ENCODE measurements at places on chromosomes 2 and 18. TPM values are rescaled to one million over a fixed set of nuclear protein-coding genes. Genes with fewer than 3 reads are reported as not detected.

Gene NMUR1
- total RNA-seq: 0.41 TPM

Gene FSIP2
- 2.0 TPM for total RNA-seq

Gene C2orf66
- not detected for total RNA-seq

Gene C2orf78
- not detected for total RNA-seq

Gene VPS4B
- 40.8 TPM for total RNA-seq

Gene PREB
- 20.8 TPM for total RNA-seq

Gene GEN1
- 5.3 TPM for total RNA-seq

Gene BAZ2B
- 192 TPM for total RNA-seq

Gene POTEJ
- total RNA-seq: not detected

Gene NEU4
- total RNA-seq: 1.6 TPM

Gene HNRNPLL
- 77.9 TPM for total RNA-seq

Gene LYG2
- total RNA-seq: not detected

Gene ATP6V1B1
- total RNA-seq: not detected

- DNase-seq: no peak
These were observed 123.2 kb downstream of the KCTD1 start for GRCh38 chr18:26425148-26425531.

DNA sequence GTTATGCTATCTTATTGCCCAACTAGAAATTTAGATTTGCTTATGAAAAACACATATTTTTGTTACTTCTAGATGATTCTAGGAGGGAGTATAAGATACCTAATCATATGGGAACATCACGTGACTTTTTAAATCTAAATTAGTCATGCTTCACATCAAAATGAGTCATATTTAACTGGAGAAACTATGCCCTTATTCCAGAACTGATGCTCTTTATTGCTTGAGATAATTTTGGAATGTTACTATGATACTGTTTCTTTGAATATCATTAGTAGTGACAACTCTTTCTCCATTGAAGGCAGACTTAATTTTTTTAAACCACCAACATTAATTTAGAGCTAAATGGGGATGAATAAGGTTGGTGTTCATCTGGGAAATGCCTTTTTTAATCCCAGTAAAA, 19.9 kb upstream of the ELAC1 start:
- DNase-seq: no peak

DNA sequence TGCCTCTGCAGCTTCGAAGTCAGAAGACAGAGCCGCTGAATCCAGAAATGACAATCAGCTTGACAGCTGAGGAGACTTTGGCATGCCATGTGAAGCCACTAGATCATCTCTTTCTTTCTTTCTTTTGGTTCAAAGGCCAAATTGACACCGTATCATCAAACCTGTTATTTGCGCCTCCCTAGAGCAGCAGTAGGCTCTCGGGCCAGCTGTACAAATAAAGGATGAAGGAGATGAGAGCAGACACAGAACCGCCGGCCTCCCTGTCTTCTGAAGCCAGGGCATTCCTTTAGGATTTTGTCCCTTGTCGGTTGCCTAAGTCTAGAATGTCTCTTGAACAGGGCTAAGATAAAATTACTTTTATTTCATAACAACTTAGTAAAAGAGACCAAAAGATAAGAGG, 36.8 kb downstream of the COL4A4 start:
- DNase-seq: no peak

GRCh38 chr2:118801151-118801550, 46.3 kb downstream of the EN1 start:
- no peak for DNase-seq

DNA sequence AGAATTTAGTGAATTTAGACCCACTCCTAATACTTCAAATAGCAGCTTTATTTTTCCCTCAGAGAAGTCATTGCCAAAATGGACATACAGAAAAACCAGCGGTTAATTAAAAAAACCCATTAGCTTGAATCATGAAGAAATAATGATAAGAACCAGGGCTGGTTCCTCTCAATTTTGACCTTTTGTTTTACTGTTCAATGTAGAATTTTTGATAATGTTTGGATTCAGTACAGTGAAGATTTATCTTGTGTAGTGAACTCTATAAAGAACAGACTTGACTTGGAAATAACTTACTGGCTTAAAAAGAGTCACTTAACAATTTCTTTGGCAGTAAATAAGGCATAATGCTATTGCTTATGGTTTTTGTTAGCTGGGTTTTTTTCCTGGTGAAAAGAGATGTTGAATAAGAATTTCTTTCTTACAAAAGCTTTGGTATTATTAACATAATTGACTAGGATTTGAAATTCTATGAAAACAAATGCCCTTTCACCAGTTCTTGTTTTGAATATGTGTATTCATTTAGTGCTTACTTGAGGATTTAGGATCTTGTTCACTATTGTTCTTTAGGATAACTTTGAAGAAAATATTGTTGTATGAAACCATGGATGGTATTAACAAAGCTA, 73.4 kb upstream of the ITPRID2 start:
- DNase-seq: no peak

- no peak for DNase-seq
These were observed 127.5 kb upstream of the TMEM200C start for GRCh38 chr18:6022845-6023244.

DNA sequence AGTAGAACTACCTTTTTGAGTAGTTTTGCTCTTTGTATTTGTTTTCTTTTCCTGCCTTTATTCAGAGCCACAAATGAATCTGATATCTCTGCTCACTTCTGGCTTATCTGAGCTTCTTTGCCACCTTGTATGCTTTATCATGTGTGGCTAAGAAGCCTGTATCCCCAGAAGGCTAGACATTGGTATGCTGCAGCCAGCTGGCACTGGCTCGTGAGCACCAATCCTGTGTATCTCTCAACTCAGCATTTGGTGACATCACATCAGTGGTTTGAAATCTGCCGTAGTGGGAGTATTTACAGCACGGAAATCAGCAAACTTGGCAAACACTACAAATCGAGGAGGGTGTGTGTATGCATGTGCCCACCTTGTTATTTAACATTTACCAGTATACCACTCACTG, 183.7 kb upstream of the LHCGR start:
- DNase-seq: no peak

DNA sequence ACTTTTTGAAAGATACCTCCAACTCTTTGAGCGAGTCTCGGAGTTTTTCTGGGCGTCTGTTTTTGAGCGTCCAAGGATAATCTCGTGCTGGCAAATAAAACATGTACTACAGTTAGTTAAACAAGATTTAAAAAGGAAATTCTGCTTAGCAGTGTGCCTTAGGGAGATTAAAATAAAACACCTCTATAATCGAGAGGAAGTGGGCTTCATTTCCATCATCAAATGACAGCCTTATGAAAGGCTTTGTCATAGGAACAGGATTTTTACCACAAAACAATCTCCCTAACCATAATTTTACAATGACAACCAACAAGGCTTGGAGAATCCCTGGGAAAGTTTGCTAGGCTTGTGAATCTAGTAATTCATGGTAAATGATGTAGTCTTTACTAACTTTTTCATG, 103.4 kb downstream of the WDPCP start:
- no peak for DNase-seq

- DNase-seq: no peak
These were observed 2.8 kb downstream of the FZD5 start for GRCh38 chr2:207766697-207767460.

DNA sequence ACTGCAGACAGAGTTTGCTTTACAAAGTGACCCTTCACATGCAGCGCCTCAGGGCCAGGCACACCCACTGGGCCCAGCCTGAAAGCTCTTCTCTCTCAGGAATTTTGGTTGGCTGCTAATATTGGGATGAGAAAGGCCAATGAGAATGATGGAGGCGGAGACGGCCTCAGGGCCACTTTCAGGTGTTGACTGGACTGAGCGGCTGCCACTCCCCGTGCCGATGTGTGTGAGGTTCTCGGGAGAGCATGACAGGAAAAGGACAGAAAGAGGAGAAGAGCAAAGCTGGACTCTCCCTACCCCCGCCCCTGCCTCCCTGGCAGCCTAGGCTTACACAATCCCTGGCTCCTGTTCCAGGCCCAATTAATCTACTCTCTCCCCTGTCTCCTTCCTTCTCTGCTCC, 155.7 kb downstream of the CELF4 start:
- DNase-seq: no peak

- no peak for DNase-seq
These were observed 334.1 kb downstream of the GBX2 start for GRCh38 chr2:235833971-235834620.

GRCh38 chr2:98985905-98986666, 50.1 kb upstream of the CRACDL start:
- DNase-seq: no peak

- DNase-seq: no peak
These were observed 125.2 kb upstream of the GAREM1 start for GRCh38 chr18:32595832-32596231.

- no peak for DNase-seq
These were observed 155.4 kb downstream of the FAM210A start for GRCh38 chr18:13570856-13571495.

GRCh38 chr2:96577501-96577900, 40.9 kb downstream of the ARID5A start:
- DNase-seq: no peak

- no peak for DNase-seq
These were observed 299.1 kb downstream of the SETBP1 start for GRCh38 chr18:44979748-44980147.

- no peak for DNase-seq
These were observed 7.0 kb downstream of the ASIC4 start for GRCh38 chr2:219521066-219521880.

GRCh38 chr2:49490710-49491109, 336.4 kb upstream of the FSHR start:
- DNase-seq: no peak

DNA sequence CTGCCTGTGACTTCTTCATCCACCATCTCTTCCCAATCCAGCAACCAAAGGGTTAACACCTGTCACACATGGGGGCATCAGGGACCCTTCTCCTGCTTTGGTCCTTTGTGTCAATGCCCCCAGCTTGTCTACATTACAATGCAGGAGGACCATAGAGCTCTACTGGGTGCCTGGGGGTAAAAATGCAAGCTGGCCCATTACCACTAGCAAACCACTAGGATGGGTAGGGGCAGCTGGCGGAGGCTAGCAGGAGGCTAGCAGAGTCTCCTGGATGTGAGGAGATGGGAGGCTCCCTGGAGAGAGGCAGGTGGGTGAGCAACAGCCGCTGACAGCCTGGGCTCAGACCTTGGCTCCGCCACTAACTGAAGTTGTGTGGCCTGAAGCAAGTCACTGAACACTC, 153.4 kb upstream of the SKOR2 start:
- no peak for DNase-seq

DNA sequence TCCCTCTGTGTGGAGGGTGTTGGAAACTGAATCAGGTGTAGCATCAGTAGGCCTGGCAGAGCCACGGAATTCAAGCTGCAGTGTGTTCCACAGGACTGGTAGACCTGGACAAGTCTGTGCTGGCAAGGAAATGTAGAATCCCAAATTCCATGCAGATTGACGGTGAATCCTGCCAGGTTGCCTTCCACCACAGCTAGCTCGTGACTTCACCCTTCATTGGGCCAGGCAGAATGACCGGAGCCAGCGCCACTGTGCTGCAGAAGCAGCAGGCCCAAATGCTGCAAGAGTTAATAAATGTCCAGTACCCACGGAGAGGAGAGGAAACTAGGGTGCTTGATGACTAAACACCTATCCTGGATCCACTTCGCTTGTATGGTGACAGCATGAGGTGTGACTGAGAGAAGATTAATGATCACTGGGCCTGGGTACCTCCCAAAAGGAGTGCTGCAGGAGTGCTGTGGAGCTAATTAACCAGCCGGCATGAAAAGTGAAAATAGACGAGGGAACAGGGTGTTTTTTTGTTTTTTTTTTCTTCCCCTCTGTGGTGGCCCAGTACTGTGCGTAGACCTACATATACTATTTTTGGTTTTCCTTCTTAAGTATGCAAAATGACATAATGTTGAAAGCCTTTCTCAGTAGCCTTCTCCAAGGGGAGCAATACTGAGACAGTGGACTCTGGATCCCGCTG, 122.2 kb downstream of the TANC1 start:
- no peak for DNase-seq

GRCh38 chr2:104434318-104434792, 419.6 kb upstream of the POU3F3 start:
- DNase-seq: no peak

DNA sequence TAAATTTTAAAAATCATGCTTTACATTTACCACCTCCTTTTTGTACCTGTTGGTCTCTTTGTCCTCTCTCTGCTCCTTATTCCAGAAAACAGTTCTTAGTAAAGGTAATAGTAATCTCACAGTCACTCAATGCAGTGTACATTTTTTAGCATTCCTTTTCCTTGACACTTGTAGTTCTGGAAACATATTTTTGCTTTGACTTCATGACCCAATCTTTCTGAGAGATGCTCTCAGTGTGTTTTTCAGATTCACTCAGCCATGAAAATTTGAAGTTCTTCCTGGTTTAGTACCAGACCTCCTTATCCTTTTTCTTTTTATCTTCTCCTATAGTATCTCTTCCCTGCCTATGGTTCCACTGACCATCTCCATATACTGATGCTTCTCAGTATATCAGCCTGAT, 747.5 kb upstream of the ZEB2 start:
- no peak for DNase-seq

- no peak for DNase-seq
These were observed 13.3 kb downstream of the CTDP1 start for GRCh38 chr18:79692886-79693285.

GRCh38 chr18:74836296-74837139, 238.8 kb downstream of the ZNF407 start:
- DNase-seq: no peak

DNA sequence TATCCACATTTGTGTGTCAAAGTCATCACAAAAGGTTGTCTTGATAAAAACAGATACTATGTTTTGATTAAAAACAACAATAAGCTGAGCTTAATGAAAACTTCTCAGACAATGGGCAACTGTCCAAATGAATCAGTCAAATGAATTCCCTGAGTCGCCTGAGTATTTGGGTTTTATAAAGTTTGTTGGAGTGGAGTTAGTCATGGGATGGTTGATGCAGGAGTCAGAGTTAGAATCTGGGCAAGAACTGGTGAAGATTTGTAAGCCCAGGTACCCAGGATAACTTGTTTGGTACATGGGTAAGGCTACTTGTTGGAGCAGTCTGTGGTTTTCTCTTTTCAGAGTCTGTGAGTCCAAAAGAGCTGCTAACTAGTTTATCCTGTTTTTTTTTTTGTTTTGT, 34.4 kb upstream of the RAPGEF4 start:
- no peak for DNase-seq

All from frontal cortex (tissue), 4 donors.